Activated naive CD8-positive, alpha-beta T cell treated with anti-CD3 and anti-CD28 coated beads, Interleukin-2, amount 10 ng/mL, durations not matched to agents 7 days and 5 days (primary cell): ENCODE measurements at places on chromosomes 4 and X. TPM values are rescaled to one million over a fixed set of nuclear protein-coding genes. Genes with fewer than 3 reads are reported as not detected.

Gene IL1RAPL1
- total RNA-seq, result not detected

Gene ADH1B
- not detected for total RNA-seq

Gene MTCP1
- total RNA-seq, result 24.5 TPM

Gene GABRQ
- total RNA-seq, result not detected

Gene DCAF8L2
- total RNA-seq, result not detected

Gene BEX5
- 4.3 TPM for total RNA-seq

Gene DKC1
- total RNA-seq, result 67.2 TPM

Gene SMARCA1
- total RNA-seq, result not detected

Gene CXorf65
- total RNA-seq, result 30.6 TPM

Gene VCX
- total RNA-seq, result not detected

Gene KLHL13
- total RNA-seq, result 0.47 TPM

Gene NAT8L
- total RNA-seq, result 0.14 TPM

Gene XAGE1B
- total RNA-seq, result not detected

Gene CC2D2A
- not detected for total RNA-seq

Gene RTL3
- not detected for total RNA-seq

Gene MND1
- total RNA-seq, result 29.1 TPM

Gene SSX2B
- total RNA-seq, result not detected

Gene MAGEB17
- not detected for total RNA-seq
